Stimulated activated CD8-positive, alpha-beta memory T cell treated with anti-CD3 and anti-CD28 coated beads, Interleukin-12 subunit alpha, Interleukin-12 subunit beta, amount 100 ng/mL, for 1 hour (primary cell): ENCODE measurements at places on chromosomes 7 and 10.

DNA sequence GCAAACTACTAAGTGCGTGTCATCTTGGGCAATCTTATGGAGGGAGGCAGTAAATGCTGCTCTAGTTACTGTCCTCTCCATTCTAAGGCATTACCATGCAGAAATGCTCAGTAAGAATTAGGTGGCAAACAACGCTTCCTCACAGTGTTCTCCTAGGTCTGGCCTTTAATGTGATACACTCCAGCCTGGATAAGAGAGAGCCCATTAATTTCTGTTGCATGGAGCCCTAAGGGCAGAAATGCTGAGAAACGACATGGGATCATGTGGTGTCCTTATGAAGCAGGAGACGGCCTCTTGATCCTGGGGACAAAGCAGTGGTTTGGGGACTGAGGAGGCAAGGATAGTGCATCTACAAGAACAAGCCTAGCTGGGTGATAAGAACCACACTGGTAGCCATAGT lies 44.0 kb downstream of the SLC25A13 start:
- DNase-seq = no peak

GRCh38 chr10:68302503-68302823 lies 29.4 kb upstream of the HNRNPH3 start:
- DNase-seq = no peak

- no peak for DNase-seq
These were observed 506 bp downstream of the MCM10 start for GRCh38 chr10:13161857-13162271.

DNA sequence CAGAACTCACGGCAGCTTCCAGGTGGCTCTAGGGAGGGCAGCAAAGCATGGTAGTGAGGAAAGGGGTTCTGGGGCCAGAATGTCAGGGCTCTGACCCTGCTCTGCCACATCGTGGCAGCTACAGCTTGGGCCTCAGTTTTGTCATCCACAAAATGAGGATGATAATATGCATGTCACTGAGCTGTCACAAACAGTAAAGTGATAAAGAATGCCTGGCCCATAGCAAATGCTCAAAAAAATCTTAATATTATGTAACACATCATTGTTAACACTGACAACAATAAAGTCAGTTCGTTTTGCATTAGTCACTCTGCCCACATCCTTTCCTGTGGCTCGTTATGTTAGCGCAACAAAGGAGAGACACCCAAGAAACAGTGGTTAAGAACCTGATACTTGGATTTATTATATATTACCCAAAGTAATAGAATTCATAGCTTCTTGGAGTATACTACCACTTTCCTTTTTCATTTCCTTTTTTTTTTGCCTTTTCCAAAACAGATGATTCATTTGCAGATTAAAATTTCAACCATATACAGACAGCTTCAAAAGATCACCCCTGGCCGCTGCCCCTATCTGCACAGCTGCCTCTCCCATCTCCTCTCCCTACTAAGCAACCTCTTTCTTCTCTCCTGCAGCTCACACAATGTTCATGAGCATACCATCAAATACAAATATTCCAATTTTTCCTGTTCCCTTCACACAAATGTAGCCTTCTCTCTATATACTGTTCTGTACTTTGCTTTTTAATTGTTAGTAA lies 45.5 kb upstream of the DDC start:
- peak; percentile 19 for DNase-seq

- no peak for DNase-seq
These were observed 10.3 kb upstream of the DNAAF5 start for GRCh38 chr7:716222-716621.

- DNase-seq = no peak
These were observed 1.7 kb upstream of the CXCL12 start for GRCh38 chr10:44386546-44387052.

DNA sequence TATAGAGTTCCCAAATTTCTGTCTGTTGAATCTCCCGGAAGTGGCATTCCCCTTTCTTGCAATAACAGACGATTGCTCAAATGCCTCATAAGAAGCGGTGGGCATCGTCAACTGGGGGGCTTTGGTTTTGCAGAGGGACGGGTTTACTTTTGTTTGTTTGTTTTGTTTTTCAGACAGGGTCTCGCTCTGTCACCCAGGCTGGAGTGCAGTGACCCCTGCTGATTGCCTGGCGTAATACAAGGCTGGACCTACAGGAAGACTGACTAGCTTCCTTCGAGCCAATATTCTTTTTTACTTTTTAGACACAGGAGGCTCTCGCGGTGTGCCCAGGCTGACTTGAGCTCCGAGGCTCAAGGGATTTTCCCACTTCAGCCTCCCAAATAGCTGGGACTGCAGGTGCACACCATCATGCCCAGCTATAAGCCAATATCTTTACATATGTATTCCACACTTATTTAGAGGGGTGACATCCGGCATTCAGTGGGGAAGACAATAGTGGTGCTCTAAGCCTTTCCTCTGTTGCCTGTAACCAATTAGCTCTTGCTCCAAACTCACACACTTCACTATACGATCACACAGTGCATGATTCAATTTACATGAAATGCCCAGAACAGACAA lies 58.1 kb downstream of the FHIP2A start:
- no peak for DNase-seq

- DNase-seq = no peak
These were observed 13.6 kb downstream of the OPALIN start for GRCh38 chr10:96345222-96345621.
